ENCODE measurements at places on chromosomes 13 and 19. TPM values are rescaled to one million over a fixed set of nuclear protein-coding genes. Genes with fewer than 3 reads are reported as not detected.

DNA sequence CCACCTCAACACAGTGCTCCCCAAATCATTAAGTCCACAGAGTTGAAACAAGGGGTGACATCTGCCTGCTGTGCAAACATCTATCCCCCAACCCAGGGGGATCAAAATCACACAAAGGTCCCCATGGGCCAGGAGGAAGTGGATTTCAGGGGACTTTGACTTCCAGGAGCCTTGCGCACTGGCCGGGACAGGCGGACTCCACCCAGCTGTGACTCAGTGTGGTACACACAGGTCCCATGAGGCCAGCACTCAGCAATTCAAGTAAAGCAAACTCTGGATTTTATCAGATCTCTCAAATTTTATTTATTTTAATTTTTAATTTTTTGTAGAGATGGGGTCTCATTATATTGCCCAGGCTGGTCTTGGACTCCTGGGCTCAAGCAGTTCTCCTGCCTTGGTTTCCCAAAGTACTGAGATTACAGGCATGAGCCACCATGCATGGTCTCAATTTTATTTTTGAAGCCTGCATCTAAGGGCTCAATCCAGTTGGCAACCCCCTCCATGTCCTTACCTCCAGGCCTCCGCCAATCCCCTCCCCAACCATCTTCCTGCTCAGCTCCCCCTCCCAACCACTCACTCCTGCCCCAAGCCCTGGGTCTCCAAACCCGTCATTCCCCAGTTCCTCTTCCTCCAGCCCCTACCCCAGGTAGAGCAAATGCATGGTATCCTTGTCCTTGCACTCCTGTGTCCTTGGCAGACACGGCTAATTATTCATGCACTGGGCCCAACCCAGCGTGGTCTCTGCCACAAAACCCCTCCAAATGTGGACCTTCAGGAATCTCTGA lies 18.2 kb downstream of the ARHGAP33 start:
- peak; percentile 95 for ATAC-seq

- ATAC-seq, result peak; percentile 10
Measured at GRCh38 chr19:14416817-14417231, 2.3 kb downstream of the DDX39A start.

- ATAC-seq, result no peak
Measured at GRCh38 chr13:99122171-99122570, 78.5 kb upstream of the UBAC2 start.

Gene TTC9B
- total RNA-seq, result 18.0 TPM

DNA sequence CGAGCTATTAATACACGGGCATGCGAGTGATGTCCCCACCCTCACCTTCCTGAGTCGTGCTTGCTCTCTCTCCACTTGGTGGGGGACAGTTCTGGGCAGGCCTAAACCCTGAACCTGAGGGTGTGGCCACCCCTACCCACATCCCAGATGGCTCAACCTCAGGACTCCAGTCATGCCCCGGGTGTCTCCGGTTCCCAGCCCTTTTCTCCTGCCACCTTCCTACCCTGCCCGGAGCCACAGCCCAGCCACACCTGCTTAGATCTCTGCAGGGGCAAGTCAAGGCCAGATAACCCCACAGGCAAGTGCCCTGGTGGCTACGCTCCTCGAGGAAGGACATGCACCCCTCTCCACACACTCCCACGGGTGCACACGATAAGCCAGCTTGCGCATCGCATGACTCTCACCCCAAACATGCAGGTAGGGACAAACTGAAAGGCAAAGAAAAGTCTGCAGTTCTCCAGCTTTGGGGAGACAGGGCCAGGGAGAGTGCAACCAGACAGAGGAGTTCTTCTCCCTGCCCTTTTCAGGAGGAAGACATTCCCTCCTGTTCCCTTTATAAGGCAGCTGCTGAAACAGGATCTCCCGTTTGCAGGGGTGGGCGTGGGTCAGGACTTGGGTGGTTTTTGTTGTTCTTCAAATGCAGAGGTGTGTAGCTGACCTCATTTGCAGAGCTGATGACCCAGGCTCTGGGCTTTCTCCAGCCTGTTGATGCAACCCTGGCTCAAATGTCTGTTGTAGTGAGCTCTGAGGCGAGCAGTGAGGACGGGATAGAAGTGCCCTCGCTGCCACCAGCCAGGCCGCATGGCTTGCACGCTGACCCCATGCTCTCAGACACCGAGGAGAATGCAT lies 88.6 kb downstream of the DPF1 start:
- no peak for ATAC-seq

Gene ZNF470
- 8.5 TPM for total RNA-seq

DNA sequence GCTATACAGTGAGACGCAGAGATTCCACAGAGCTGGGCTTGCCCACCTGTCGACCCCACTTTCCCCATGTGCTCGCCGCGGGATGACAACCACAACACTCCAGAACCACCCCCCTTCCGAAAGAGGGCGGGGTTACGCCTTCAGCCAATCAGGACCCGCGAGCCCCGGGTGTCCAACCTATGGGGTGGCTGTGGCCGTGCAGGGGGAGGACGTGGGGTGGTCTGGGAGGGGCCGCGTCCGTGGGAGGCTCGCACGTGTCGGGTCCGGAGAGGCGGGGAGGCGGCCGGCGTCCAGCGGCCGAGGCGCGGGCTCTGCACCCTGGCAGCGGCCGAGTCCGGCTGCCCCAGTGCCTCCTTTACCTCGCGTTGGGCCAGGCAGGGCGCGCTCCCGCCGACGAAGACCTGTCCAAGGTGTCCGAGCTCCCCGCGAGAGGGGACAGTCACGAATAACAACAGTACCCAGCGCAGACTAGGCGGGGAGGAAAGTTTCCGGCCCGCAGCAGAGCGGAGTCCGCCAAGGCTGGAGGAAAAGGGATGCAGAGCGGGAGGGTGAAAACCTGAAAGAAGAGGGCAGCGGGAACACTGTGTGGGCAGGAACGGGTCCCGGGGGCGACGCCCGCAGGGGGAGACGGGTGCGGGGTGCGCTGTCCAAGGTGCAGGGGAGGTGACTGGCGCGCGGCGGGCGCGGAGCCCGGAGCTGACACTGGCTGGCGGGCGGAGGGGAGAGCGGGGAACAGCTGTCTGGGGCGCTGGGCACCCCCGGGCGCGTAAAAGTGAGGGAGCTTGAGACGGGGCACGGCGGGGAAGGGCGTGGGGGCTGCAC lies 911 bp downstream of the ENOX1 start:
- ATAC-seq, result peak; percentile 58

DNA sequence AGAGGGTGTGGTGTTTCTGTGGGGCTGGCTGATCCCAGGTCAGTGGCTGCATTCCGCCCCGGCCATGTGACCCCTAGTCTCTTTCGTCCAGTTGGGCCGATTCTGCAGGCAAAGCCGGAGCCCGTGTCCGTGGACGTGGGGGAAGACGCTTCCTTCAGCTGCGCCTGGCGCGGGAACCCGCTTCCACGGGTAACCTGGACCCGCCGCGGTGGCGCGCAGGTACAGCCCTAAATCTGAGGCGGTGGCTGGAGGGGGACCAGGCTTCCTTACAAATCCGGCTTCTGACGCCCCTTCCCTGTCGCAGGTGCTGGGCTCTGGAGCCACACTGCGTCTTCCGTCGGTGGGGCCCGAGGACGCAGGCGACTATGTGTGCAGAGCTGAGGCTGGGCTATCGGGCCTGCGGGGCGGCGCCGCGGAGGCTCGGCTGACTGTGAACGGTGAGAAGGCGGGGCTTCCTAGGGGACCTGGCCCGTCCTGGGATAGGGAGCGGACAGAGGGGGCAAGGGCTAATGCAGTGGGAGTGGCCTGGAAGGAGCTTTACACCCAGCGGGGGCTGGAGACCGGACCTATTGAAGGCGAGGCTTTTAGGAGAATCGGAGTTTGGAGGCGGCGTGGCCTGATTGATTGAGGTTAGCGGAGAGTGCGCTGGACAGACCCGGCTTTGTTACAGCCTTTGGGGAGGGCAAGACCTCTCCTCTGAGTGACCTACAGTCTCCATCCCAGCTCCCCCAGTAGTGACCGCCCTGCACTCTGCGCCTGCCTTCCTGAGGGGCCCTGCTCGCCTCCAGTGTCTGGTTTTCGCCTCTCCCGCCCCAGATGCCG lies 4.3 kb downstream of the KIRREL2 start:
- peak; percentile 82 for ATAC-seq

DNA sequence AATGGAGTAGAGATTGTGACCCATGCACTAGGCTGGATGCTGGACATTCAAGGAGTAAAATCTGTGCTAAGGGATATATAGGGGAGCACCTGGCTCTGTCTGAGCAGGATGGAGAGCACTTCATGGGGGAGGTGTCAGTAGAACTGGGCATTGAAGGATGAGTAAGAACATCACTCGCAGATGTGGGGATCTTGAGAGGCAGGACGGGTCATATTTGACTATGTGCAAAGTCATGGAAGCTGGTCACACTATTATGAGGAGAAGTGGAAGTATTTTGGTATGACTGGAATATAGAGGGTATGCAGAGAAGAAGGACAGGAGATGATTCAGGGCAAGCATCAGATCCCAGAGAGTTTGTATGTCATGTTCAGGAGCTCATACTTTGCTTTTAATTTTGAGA lies 62.9 kb upstream of the PCDH8 start:
- no peak for ATAC-seq

DNA sequence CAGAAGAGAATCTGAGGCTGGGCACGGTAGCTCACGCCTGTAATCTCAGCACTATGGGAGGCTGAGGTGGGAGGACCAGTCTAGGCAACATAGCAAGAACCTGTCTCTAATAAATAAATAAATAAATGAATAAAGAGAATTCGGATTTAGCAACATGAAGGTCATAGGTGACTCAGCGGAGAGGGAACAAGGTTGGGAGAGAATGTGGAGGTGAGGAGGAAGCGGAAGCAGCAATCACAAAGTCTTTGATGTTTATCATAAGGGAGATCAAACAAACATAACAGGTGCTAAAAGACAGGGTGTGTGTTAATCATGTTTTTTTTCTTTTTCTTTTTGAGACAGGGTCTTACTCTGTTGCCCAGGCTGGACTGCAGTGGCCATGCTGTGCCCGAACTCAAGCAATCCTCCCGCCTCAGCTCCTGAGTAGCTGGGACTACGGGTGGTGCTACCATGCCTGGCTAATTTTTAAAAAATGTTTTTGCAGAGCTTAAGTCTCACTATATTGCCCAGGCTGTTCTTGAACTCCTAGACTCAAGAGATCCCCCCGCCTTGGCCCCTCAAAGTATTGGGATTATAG lies 16.3 kb downstream of the PBX4 start:
- ATAC-seq, result no peak

Gene DLEU7
- total RNA-seq, result 3.0 TPM

DNA sequence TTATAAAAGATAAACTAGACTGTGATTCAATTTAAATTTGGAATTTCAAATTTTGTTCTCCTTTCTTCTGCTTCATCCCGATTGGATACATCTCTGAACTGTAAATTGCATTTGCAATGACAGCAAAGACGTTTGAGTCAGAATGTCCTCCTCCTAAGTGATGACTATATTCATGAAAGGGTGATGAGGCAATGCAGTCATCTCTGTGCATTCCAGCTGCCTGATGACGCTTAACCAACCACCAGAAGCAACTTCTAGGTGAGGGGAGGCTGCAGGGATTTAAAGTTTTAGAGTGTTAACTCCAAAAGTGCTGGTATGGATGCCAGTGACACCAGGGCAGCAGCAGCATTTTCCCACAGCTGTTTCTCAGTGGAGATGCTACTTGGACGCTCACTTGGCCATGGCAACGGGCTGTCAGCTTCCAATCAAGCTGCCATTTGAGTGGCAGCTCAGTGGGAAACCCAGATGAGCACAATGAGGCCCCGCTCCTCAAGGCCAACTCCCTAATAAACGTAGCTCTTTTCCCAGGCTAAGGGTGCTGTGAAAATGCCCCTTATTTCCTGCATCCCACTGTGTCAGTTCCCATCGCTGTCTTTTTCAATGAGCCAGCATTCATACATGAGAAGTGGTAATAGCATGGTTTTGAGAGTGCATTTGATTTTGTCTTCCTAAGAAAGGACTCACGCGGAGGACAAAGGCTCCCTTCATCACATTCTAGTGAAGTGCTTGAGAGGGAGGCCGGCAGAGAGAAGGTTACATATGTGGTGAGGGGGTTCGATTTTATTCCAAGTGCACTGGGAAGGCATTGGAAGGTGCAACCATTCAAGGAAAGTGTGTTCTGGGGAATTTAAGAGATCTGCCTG lies 45.2 kb upstream of the AMER2 start:
- ATAC-seq, result peak; percentile 88

- ATAC-seq, result no peak
Measured at GRCh38 chr13:98320561-98321105, 143.6 kb upstream of the RNF113B start.

DNA sequence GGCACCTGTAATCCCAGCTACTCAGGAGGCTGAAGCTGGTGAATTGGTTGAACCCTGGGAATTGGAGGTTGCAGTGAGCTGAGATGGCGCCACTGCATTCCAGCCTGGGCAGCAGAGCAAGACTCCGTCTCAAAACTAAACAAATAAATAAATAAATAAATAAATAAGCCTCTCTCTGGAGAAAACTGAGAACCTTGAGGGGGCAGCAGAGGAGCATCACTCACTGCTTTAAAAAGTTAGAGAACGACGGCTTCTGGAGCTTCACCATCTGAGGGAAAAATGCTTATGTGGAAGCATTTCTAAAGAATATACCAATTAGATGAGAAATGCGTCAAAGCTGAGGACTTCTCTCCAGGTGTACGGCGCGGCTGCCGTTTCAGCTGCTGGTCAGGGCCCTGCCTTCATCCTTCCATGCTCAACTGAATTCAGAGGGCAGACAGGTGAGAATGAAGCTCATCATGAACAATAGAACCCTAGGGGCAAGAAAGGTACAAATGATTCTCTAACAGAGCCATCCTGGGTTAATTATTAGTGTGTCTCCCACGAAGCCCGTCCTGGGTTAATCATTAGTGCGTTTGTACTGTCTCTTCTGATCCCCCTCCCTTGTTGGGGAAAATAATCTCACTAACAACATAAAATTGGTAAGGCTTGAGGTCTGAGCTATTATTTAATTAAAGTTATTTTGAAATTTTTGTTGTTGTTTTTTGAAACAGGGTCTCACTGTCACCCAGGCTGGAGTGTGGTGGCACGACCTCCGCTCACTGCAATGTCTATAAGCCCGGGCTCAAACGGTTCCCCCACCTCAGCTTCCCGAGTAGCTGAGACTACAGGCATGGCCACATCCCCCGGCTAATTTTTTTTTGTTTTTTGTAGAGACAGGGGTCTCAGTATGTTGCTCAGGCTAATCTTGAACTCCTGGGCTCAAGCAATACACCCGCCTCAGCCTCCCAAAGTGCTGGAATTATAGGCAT lies 80.1 kb downstream of the IPO5 start:
- no peak for ATAC-seq

DNA sequence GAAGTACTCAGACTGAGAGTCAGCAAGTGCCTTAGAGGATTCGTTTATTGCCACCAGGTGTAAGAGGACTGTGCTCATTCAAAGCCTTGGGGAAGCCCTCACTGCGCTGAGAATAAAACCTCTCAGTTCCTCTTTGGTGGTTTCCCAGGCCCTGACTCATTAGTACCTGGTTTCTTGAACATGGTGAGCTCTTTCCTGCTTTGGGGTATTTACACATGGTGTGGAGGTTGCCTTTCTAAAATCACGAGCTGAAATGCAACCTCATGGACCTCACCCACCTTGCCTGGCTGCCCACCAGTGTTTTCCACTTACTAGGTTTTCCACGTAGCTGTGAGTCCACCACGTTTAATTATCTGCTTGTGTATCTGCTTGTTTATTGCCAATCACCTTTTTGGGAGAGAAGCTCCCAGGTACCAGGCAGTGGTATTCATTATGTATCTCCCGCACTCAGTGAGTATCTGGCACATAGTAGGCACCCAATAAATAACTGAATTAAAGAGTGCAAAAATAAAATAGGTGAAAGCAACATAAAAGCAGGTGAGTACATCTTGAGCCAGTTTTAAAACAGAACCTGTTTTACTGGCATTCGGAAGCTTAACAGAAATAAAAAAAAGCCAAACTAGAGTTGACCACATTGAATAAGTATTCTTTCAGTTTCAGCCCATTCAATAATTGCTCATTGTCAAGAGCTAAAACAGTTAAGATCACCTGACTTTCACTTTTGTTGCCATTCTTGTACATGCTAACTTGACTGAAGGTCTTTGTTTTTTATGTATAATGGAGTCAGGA lies 533.0 kb downstream of the MYO16 start:
- no peak for ATAC-seq

- ATAC-seq, result no peak
Measured at GRCh38 chr19:14473978-14474578, 1.1 kb downstream of the PTGER1 start.

All from motor neuron (in vitro differentiated cells).